ENCODE measurements at places on chromosomes 13 and 19.

DNA sequence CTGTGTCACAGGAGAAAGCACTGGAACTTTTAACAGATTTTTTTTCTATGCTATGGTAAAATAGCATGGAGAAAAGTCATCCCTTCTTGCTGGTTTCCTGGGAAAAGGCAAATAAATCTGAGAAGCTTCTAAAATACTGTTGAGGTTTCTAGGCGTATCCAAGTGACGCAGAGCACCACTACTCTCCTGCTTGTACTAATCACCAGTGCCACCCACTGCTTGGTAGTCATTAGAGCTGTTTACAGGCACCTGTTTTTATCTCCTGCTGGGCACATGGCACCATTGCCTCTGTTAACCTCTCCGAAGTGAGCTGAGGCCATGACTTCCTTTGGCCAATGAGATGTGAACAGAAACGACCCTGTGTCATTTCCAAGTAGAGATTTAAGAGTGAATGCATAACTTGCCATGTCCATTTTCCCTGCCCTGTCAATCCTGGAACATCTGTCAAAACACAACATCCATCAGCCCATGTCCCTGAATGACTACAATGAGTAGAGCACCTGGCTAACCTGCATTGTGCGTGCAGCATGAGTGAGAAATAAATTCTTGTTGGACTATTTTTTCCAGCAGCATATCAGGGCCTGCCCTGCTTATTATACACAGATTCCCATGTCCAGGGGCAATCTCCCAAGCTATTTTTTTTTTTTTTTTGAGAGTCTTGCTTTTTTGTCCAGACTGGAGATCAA lies 17.3 kb upstream of the OXGR1 start:
- no peak overlapping the region for H3K4me3 ChIP-seq
- no peak for DNase-seq
- no peak overlapping the region for H3K27ac ChIP-seq
- no peaks in the 10 kb centered on the region for H3K27me3 ChIP-seq
- H3K36me3 ChIP-seq = no peaks in the 10 kb centered on the region

DNA sequence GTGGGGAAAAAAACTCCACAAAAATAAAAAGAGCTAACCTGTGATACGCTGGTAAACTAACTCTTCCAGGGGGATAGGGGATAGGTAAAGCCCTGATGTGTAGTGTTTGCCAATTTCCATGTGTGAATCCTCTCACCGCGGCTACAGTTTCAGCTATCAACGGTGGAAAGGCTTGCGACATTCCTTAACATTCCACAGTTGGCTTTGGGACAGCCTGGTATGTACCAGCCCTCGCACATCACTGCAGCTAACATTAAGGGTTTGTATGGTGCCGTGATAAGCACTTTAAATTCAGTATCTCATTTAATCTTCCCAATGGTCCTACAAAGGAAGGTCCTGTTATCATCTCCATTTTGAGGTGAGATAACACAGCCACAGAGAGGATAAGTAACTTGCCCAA lies 112.4 kb downstream of the KATNAL1 start:
- H3K27ac ChIP-seq = no peak overlapping the region
- no peaks in the 10 kb centered on the region for H3K36me3 ChIP-seq
- no peaks in the 10 kb centered on the region for H3K27me3 ChIP-seq
- no peak overlapping the region for H3K4me3 ChIP-seq
- H3K4me1 ChIP-seq = no peaks in the 10 kb centered on the region
- no peak for DNase-seq

DNA sequence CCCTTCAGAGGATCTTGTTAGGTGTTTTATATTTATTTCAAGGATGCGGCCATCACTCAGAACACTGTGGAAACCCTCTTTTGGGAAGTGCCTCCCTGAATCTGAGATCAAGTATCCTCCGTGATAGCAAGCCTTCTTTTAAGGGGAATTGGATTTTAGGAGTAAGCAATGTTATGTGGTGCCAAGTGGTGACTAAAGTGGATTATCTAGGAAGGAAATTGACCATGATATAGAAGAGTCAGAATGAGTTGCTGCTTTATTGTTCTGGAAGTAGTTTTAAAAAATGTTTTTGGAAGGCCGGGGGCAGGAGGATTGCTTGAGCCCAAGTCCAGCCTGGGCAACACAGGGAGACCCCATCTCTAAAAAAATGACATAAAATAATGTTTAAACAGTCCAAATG lies 6.7 kb downstream of the ERCC5 start:
- peaks cover 13% of the 10 kb centered on the region for H3K4me1 ChIP-seq
- H3K4me3 ChIP-seq = no peak overlapping the region
- no peaks in the 10 kb centered on the region for H3K27me3 ChIP-seq
- no peak overlapping the region for H3K27ac ChIP-seq

- no peaks in the 10 kb centered on the region for H3K27me3 ChIP-seq
- DNase-seq = peak; percentile 60
- no peaks in the 10 kb centered on the region for H3K36me3 ChIP-seq
Observed at GRCh38 chr19:52748336-52748950, 13.6 kb upstream of the ZNF611 start.

DNA sequence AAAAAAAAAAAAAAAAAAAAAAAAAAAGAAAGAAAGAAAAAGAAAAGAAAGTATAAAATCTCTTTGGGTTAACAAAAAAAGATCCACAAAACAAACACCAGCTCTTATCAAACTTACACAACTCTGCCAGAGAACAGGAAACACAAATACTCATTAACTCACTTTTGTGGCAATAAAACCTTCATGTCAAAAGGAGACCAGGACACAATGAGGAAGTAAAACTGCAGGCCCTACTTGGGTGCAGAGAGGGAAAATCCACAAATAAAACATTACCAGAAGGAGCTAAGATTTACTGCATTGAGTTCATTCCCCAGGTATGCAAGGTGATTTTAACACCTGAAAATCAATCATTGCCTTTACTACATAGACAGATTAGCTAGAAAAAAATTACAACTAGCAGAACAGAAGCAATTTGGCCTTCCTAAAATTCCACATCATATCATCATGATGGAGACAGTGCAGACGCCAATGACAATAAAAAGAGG lies 9.6 kb upstream of the CEACAM5 start:
- H3K4me3 ChIP-seq = no peak overlapping the region
- H3K4me1 ChIP-seq = no peaks in the 10 kb centered on the region
- no peaks in the 10 kb centered on the region for H3K36me3 ChIP-seq

DNA sequence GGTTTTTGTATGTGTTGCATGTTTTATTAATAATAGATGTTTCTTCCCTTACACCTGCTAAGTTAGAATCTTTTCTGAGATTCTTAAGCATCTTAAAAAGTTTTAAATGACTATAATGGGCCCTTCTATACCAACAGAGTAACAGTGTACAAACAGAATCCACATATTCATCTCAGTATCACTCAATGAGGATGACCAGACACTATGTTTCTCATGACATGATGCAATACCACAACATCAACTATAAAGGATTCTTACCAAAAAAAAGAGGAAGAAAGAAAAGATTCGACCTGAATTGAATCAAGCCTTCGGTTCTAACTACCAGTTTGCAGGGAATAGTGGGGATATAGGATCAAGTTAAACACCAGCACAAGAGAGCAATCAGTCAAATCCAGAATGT lies 56.5 kb downstream of the INTS6 start:
- no peak overlapping the region for H3K27ac ChIP-seq
- no peaks in the 10 kb centered on the region for H3K27me3 ChIP-seq
- peak; percentile 17 for DNase-seq
- H3K36me3 ChIP-seq = peaks cover 7% of the 10 kb centered on the region
- H3K4me1 ChIP-seq = peaks cover 11% of the 10 kb centered on the region
- H3K4me3 ChIP-seq = no peak overlapping the region

- H3K4me1 ChIP-seq = no peaks in the 10 kb centered on the region
- no peak for DNase-seq
- H3K27me3 ChIP-seq = no peaks in the 10 kb centered on the region
- no peak overlapping the region for H3K4me3 ChIP-seq
Observed at GRCh38 chr13:109400209-109400608, 386.2 kb downstream of the IRS2 start.

DNA sequence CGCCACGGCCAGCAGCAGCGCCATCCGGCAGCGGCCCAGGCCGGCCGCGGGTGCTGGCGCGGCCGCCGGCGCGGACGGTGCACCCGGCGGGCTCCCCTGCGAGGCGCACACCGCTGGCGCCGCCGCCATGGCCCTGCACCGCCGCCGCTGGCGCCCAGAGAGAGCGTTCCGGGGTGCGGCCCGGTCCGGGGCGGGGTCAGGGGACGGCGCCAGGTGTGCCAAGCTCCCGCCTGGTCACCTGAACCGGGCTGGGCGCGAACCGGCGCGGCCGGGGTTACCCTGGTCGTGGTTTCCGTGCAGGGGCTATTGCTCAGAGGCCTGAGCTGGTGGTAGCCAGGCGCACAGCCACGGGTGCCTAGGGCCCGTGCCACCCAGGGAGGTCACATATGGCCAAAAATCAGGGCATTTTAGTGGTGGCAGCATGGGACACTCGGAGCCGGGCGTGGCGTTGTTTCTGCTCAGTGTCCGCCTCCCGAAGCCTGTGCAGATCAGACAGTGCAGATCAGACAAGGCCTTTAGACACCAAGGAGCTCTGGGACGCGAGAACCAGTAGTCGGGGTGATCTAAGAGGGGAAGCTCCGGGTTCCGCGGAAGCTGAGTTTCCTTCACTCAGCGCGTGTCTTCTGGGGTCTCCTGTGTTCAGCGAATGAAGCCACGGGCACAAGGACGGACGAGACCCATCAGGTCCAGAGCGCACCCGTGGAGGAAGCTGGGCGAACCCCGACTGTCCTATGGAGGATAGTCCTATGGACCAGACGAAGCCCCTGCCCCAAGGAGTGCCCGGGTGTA lies at the start of gene TMEM238:
Gene TMEM238, minus strand, starts transcription at position 162 of the 789 bp plus-strand sequence. Its CDS starts 33 bp downstream, at position 129.
- peak; percentile 79 for DNase-seq
- H3K27me3 ChIP-seq = no peaks in the 10 kb centered on the region
- H3K27ac ChIP-seq = peak within 1 kb of the TSS; percentile 96
- H3K4me1 ChIP-seq = peaks cover 40% of the 10 kb centered on the region
- H3K4me3 ChIP-seq = peak within 1 kb of the TSS; percentile 91
- peaks cover 26% of the 10 kb centered on the region for H3K36me3 ChIP-seq

DNA sequence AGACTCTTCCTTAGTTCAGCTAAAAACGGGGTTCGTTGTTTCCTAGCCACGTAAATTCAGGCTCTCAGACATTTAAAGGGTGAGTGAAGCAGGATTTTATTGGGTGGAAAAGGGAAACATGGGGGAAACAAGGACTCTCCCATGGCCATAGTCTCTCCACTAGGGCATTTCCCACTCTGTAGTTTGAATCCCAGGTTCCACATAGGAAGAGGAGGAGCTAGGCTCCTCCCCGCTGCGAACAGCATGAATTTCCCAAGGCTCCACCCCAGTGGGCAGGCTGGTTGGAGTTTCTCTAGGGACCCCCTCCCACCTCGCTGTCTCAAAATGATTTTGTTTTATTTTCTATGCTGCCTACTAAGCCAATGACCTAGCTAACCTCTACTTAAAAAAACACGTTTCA lies 2170.8 kb upstream of the PCDH20 start:
- no peak overlapping the region for H3K4me3 ChIP-seq
- H3K27me3 ChIP-seq = no peaks in the 10 kb centered on the region
- H3K4me1 ChIP-seq = no peaks in the 10 kb centered on the region
- no peak for DNase-seq

- H3K36me3 ChIP-seq = no peaks in the 10 kb centered on the region
- H3K27me3 ChIP-seq = no peaks in the 10 kb centered on the region
- no peak overlapping the region for H3K4me3 ChIP-seq
- peaks cover 42% of the 10 kb centered on the region for H3K4me1 ChIP-seq
- peak overlapping the region; percentile 58 for H3K27ac ChIP-seq
Observed at GRCh38 chr19:39448271-39448670, 2.9 kb downstream of the SUPT5H start.

GRCh38 chr13:53005626-53006025 lies 23.0 kb upstream of the OLFM4 start:
- no peaks in the 10 kb centered on the region for H3K36me3 ChIP-seq
- H3K4me1 ChIP-seq = no peaks in the 10 kb centered on the region
- no peak overlapping the region for H3K4me3 ChIP-seq
- no peak for DNase-seq

DNA sequence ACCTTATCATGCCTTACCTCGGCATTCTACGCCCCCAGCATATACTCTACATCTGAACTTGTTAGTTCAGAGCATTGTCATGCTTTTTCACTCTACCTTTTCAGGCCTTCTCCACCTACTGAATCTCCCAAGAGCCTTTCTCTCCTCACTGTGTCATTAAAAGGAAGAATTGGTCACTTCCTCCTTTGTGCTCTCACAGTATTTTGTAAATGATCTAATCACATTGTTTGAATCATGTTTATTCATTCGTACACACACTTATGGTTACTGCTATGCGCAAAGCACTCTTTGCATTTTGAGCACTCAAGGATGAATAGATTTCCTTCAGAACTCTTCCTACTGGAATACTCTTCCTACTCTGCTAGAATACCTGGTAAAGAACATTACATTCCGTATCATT lies 15.8 kb upstream of the ELF1 start:
- no peaks in the 10 kb centered on the region for H3K27me3 ChIP-seq
- peaks cover 7% of the 10 kb centered on the region for H3K4me1 ChIP-seq
- no peaks in the 10 kb centered on the region for H3K36me3 ChIP-seq
- no peak overlapping the region for H3K4me3 ChIP-seq

GRCh38 chr19:49779731-49780555 lies 13.1 kb downstream of the AP2A1 start:
- peaks cover 7% of the 10 kb centered on the region for H3K36me3 ChIP-seq
- H3K4me3 ChIP-seq = no peak overlapping the region
- DNase-seq = peak; percentile 55
- H3K27ac ChIP-seq = peak overlapping the region; percentile 64

DNA sequence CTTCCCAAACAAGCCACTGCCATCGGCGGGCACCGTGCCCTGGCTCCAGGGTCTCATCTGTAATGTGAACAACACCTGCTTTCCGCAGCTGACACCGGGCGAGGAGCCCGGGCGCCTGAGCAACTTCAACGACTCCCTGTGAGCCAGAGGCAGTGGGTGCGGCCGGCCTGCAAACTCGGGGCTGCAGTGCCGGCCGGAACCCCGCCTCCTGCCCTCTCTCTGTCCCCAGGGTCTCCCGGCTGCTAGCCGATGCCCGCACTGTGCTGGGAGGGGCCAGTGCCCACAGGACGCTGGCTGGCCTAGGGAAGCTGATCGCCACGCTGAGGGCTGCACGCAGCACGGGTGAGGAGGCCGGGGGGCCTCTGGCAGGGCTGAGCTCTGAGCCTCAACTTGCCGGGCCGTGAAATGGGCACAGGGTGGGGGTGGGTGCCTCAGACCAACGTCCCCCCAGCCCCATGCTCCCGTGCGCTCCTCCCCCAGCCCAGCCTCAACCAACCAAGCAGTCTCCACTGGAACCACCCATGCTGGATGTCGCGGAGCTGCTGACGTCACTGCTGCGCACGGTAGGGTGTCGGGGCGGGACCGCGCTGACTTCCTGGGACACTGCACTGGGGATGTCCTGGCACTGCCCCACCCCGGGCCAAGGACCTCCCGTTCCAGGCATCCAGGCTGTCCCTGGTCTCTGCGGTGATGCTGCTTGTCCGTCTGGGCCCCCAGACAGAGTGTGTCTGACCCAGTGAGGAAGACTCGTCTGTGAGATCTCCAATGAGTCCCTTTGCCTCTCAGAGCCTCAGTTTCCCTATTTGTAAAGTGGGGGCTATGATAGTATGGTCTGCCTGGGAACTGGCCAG lies 2.2 kb downstream of the ABCA7 start:
- no peak overlapping the region for H3K27ac ChIP-seq
- DNase-seq = no peak
- H3K4me1 ChIP-seq = peaks cover 57% of the 10 kb centered on the region
- no peaks in the 10 kb centered on the region for H3K27me3 ChIP-seq
- no peaks in the 10 kb centered on the region for H3K36me3 ChIP-seq

- no peaks in the 10 kb centered on the region for H3K27me3 ChIP-seq
- H3K27ac ChIP-seq = no peak overlapping the region
- H3K4me1 ChIP-seq = no peaks in the 10 kb centered on the region
- no peak for DNase-seq
Observed at GRCh38 chr13:58879114-58879513, 1247.6 kb downstream of the PCDH17 start.
